NCI-H1417 (cell line): ENCODE measurements at places on chromosomes 13 and 19.
A peak's percentile ranks its signal among the peaks of the same experiment; 100 is the strongest.

- DNase-seq: no peak
Observed at GRCh38 chr19:4691373-4691772, 21.2 kb upstream of the MYDGF start.

- peak; percentile 7 for DNase-seq
Observed at GRCh38 chr13:64327505-64328194, 2902.5 kb downstream of the PCDH9 start.

DNA sequence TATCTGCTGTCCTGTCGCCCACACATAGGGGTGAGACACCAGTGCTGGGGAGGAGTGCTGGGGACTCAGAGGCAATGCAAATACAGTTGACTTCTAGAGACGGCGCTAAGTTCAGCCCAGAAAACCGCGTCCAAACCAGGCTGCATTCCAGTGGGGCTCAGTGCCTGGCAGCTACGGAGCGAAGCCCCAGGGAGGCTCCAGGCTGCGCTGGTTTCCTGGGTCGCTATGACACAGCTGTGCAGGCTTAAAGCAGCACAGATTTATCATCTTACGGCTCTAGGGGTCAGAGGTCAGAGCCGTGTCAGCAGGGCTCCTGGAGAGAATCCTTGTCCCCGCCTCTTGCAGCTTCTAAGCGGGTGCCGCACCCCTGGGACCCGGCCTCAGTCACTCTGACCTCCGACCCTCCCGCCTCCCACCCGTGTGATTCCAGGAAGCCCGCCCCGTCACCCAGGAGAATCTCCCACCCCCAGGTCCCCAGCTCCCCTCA is 61.6 kb downstream of the ANKRD10 start:
- DNase-seq: no peak

DNA sequence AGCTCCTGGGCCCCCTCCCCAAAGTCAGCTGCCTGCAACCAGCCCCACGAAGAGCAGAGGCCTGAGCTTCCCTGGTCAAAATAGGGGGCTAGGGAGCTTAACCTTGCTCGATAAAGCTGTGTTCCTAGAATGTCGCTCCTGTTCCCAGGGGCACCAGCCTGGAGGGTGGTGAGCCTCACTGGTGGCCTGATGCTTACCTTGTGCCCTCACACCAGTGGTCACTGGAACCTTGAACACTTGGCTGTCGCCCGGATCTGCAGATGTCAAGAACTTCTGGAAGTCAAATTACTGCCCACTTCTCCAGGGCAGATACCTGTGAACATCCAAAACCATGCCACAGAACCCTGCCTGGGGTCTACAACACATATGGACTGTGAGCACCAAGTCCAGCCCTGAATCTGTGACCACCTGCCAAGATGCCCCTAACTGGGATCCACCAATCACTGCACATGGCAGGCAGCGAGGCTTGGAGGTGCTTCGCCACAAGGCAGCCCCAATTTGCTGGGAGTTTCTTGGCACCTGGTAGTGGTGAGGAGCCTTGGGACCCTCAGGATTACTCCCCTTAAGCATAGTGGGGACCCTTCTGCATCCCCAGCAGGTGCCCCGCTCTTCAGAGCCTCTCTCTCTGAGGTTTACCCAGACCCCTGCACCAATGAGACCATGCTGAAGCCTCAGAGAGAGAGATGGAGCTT is 4.7 kb upstream of the CEACAM5 start:
- DNase-seq: no peak
